ENCODE measurements at places on chromosomes 16 and 17. TPM values are rescaled to one million over a fixed set of nuclear protein-coding genes. Genes with fewer than 3 reads are reported as not detected.

SLC16A11 gene
- 0.12 TPM for total RNA-seq

- no peak for DNase-seq
These were observed 32.2 kb downstream of the DHX38 start for GRCh38 chr16:72125635-72126428.

HOXB6 gene
- 48.2 TPM for total RNA-seq

DNA sequence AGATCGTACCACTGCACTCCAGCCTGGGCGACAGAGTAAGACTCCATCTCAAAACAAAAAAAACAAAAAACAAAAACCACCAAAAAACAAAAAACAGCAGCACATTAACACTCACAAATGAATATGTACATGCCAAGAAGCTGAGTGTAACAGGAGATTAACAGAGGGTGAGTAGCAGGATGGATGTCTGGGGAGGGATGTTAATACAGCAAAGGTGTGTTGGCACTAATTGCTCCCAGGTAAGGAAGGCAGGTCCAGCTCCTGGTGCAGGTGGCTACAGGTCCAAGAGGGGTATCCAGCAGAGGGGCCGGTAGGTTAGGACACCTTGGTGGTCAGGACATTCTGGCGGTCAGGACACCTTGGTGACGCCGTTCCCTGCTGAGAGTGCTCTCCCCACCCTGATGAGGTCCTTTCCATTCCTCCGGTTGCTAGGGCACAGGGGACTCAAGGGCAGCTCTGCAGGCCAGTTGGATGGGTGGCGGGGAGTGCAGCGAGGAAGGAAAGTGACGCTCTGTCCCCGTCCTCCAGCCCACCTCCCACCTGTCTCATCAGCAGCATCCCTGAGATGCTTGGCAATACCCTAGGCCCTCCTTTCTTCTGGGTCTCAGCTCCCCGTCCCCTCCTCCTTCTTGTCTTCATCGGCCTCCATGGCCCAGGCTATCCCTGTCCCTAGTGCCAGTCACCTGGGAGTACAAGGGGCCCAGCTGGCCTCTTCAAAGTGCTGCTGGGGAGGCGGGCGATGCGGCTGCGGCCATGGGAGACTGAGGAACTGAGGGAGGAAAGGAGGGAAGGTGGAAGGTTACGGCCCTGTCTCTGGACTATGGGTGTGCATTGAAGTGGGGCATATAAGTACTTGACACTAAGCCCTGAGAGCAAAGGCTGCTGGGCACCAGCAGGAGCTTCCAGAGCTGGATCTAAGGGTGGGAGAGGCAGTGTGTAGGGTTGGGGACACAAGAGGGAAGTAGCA is 10.7 kb upstream of the GFAP start:
- no peak for DNase-seq

DNA sequence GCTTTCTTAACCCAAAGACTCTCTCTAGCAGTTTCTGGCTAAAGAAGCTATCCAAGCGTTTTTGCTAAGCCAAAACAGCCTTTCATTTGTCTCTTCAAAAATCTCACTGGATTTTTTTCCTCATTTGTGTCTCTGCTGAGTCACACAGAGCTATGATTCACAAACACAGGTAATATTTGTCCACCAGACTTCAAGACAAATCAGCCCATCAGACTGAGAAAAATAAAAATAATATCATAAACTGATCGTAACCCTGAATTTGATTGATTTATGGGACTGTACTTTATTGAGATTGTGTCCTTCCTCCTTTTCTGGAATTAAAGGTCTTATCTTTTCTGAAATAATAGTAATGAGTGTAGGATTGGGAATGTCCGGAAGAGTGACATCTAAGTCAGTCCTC is 25.8 kb downstream of the TRIM16 start:
- no peak for DNase-seq

TNFRSF12A gene
- total RNA-seq = 202 TPM

GRCh38 chr17:2691965-2692780 is 19.4 kb downstream of the CLUH start:
- DNase-seq = no peak

DNA sequence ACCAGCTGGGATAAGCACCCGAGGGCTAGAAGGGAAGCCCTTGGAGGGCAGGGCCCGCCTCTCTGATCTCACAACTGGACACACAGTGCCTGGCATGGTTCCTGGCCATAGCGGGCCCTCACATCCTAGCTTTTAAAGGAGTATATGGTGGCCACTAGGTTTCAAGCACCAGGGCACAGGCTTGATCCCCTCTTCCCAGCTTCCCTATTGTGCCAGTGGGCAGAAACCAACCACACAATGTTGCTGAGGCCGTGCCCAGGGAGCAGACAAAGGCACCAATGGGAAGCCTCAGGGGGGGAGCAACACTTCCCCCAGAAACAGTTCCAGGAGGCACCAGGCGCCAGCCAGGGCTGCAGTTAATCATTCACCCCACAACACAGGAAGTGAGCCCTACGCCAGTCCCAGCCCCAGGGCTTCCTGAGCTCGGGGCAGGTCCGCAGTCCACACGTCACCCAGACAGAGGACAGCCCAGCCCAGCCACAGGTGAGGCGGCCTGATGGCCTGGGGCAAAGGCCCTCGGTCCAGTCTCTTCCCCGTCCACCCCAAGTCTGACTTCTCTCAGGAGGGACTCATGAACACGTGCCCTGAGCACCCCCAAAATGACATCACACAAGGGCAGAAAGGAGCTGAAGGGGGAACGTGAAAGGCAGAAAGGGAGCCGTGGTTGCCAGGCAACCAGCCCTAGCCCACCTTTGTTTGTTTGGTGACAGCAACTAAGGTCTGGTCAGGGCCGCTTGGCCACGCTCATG is 12.8 kb downstream of the SMIM5 start:
- peak; percentile 45 for DNase-seq

- no peak for DNase-seq
These were observed 38.1 kb upstream of the KPNB1 start for GRCh38 chr17:47611372-47612350.

DNA sequence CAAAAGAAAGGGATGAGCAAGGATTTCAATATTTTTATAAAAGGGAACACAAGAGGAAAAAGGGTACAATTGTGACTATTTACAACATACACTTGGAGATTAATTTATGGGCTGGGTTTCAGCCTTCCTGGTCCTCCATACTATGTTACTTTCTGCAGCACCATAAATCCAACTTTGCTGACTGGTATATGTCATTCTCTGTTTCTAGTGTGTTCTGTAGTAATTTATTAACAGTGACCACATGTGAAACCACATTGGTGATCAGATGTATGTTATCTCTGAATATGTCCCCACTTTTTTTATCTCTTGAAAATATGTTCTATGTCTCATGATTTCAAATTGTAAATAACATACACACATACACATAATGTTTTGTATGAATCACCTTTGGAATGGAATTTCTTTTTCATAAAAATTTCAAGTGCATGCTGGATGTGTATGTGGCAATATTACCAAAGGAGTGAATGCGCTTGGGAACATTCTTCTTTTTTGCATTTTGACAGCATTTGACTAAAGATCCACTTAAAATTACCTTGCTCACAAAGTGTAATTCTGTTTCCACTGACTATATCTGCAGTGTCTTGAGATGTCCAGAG is 2.9 kb upstream of the LYRM9 start:
- no peak for DNase-seq

DNA sequence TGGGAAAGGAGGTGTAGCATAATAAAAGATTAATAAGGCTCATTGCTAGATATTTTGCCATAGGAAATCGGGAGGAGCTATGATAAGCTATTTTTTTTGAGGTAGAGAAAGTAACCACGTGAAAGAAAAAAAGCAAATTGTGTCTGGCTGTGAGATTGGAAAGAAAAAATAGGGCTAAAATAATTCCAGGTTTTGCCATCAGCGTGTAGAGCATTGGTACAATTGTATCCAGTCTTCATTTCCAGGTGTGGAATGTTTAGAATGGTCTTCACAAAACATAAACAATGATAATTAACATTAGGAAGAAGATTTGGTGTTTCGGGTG is 1.1 kb downstream of the TANC2 start:
- DNase-seq = no peak

TRIM16 gene
- 76.9 TPM for total RNA-seq

DNA sequence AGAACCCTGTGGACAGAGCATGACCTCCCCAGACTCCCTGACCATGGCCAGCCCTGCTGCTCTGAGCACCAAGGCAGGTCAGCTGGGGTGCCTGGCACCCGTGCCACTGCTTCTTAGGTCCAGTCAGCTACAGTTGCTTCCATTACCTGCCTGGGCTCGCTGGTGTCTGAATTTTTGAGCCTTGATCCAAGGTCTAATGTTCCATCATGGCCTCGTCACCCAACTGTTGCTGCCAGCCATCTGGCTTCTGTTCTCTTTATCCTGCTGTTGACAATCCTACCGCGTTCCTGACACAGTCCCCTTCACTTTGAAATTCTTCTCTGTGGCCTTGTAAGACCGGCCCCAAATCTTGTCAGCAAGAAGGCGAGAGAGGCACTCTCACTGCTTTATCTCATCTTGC is 16.7 kb downstream of the GLYR1 start:
- no peak for DNase-seq

DNA sequence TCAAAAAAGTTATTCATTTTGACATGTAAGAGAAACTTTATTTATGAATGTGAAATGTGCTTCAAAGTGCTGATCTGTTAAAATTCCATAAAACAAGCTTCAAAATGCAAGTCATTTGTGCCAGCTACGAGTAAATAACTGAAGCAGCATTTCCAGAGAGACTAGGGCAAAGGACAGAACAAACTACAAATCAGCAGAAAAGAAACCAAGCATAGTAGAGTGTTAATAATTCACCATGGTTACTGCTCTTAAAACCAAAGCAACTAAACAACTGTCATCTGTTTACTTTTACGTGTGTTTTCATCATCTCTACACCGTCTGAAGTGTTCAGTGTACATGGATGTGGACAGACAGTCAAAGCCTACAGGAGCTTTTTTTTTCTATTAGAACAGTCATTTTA is 1.6 kb upstream of the ASPA start:
- DNase-seq = no peak

SNX20 gene
- total RNA-seq = 0.73 TPM

KRT17 gene
- total RNA-seq = not detected

DNA sequence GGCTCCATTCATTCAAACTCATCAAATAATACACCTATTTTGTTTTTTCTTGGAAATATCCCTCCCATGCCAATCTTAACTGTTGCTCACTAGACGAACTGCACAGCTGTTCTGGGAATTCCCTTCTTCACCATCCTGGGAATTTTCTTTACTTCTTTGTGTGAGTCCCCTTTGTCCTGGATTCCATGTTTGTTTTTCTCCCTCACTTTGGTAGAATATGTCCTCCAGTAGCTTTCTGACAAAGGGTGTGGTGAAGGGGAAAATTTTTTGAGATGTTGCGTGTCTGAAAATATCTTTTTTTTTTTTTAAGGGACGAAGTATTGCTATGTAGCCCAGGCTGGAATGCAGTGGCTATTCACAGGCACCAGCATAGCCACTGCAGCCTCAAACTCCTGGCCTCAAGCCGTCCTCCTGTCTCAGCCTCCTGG is 17.2 kb upstream of the UTP6 start:
- no peak for DNase-seq

DNA sequence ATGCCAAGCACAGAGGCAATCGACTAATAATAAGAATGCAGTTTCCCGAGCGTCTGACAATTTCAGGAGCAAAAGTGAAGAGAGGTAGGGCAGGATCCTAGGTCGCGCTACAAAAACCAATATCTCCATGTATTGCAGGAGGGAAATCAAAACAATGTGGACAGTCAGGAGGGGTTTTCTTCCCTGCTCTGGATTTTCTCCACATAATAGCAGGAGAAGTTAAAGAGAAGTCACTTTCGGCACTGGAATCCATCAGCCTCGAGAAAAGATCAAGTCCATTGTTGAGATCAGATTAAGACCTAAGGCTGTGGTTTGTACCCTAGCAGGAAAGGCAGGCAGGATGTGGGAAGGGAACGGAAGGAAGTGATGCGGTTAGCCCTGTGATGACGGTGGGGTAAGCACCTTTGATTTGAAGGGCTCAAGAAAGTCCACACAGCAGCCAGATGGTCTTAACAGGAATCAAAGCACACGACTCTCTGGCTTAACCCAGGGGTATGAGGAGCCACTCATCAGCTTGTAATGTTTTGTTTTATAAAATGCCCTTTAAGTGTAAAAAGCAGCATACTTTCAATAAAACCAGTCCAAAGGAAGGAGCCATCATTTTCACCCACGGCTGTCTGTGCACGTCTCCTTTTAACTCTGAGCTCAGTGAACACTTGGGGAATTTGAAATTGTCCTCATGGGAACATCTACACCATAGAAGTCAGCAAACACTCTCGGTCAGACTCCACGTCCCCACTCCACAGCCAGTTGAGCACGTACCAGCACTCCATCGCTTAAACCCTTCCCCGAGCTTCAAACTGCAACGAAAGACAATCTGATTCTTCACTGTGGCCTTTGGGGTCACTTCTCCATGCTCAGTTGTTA is 15.8 kb upstream of the AKTIP start:
- DNase-seq = peak; percentile 99

CCL3 gene
- total RNA-seq = not detected

DNA sequence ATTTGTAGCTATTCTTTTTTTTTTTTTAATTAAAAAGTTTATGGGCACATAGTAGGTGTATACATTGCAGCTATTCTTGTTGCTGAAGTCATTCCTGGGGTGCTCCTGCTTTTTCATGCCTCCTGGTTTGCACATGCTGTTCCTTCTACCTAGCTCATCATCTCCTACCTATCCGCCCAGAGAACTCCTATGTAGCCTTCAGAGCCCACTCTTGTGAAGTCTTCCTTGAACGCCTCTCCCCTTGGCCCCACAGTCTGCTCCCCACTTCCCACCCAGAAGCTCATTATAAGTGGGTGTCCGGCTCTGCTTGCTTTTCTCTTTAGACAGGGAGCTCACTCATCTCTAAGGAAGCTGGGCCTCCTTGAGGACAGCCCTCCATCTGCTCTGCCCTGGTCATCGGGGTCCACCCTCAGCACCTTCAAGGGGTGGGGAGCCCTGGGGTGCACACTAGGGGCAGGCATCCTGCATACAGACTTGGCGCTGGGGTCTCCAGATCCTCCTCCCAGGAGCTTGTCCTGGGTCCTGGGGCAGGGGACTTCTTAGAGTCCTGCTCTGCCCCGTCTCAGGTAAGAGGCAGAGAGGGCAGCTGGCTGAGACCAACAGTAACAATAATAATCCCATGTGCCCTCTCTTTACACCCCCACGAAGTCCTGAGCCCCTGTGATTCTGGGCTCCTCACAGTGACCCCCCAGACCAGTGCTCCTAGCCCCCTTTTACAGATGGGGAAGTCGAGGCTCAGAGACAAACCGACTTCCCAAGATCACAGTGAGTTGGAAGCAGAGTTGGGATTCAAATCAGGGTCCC is 3.5 kb upstream of the B9D1 start:
- no peak for DNase-seq

GRCh38 chr17:61488878-61489718 is 36.9 kb downstream of the TBX4 start:
- no peak for DNase-seq
